Thoracic aorta (tissue), 2 donors: ENCODE measurements at places on chromosomes 1 and 21.

DNA sequence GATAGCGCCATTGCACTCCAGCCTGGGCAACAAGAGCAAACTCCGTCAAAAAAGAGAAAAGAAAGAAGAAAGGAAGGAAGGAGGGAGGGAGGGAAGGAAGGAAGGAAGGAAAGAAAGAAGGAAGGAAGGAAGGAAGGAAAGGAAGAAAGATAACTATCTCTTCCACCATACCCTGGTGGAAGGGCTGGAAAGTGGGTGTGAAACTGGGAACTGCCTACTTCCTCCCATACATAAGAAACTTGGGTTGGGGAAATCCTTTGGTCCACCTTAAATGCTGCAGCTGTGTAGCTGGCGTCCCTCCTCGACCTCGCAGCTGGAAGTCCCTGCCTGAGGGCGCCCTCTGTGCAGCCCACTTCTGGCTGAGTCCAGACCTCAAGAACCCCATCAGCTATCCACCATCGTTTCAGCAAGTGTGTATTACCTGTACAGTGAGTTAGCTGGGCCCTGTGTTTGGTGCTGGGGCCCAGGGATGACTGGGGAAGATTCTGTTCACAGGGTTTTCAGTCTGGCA, 4.6 kb upstream of the FAM167B start:
- DNase-seq, result no peak

GRCh38 chr1:38420666-38421065, 374.1 kb upstream of the POU3F1 start:
- no peak for DNase-seq

DNA sequence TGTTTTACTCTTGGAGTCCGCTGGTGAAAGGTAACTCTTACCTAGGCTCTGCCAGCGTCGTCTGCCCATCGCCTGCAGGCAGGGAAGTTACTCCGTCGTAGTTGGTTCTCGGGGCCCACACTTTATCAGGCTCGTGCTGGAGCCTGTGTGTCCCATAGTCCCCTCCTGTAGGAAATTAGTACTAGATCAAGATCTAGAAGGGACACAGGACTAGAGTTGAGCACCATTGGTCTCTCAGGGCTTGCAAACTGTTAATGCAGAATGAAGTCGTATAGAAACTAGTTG, 940 bp downstream of the SRRM1 start:
- DNase-seq, result no peak

DNA sequence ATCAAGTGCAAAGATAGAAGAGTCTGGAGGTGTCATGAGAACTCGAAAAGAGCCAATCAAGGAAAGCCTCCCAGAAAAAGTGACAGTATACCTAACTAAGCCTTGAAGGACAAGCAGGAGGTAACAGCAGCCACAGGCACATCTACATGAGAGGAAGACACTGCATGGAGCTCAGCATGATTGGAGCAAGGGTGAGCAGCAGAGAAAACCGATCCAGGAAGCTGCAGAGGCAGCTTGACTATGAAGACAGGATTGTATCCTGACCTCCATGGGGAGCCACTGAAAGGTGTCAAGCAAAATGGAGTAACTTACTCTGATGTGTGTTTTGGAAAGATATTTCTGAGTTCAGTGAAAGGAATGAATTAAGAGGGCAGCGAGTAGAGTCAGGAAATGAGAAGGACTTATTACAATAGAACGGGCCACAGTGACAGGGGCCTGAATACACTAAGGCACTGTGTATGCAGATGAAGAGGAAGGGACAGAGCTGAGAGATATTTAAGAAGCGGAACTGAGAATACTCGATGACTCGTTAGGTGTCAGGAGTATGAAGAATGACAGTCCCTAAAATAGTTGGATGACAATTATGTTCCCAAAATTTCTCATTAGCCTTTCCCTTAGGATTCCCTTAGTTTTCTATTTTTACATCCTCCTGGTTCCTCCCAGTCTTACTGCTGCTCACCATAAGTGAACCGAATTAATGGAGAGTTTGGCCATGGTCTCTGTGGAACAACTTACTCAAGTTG, 139.3 kb upstream of the NFIA start:
- no peak for DNase-seq

GRCh38 chr1:178885869-178886268, 15.0 kb upstream of the ANGPTL1 start:
- no peak for DNase-seq

DNA sequence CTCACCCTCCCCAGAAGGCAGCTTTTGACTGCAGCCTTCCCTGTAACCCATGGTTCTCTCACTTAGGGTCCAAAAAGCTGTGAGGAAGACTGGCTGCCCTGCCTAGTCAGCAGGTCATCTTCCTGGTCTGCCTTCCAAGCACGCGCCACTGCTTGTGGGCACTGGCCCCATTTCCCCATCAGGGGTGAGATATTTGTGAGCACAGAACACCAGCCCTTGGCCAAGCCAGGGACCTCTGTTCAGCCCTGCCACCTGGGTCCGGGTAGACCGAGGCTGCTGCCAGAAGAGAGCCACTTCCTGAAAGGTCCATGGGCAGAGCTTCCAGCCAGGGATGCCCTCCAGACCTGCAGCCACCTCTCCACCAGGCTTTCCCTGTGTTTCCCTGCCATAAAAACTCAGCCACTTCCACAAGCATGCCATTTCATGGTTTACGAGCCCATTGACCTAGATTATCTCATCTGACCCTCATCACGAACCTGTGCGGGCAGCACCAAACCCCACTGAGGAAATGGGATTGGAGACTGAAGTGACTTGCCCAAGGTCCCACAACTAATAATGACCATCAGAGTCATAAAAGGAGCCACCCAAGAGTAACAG, 40.5 kb downstream of the GLIS1 start:
- DNase-seq, result no peak

DNA sequence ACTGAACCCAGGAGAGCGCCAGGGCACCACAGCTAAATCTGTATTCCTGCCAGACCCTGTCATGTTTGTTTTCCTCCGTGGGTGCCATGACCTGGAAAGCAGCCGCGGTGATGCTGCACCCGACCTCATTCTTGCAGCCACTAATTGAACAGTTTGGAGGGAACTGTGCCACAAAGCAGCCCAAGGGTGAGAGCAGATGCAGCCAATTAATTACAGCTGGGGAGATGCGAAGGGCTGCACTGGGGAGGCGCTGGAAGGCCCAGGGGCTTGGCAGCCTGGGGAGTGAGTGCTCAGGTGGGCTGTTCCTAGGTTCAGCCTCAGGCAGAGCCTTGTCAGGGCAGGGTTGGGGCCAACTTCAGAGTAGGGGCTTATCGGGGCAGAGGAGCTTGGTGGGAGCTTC, 158.4 kb upstream of the CD34 start:
- DNase-seq, result no peak

DNA sequence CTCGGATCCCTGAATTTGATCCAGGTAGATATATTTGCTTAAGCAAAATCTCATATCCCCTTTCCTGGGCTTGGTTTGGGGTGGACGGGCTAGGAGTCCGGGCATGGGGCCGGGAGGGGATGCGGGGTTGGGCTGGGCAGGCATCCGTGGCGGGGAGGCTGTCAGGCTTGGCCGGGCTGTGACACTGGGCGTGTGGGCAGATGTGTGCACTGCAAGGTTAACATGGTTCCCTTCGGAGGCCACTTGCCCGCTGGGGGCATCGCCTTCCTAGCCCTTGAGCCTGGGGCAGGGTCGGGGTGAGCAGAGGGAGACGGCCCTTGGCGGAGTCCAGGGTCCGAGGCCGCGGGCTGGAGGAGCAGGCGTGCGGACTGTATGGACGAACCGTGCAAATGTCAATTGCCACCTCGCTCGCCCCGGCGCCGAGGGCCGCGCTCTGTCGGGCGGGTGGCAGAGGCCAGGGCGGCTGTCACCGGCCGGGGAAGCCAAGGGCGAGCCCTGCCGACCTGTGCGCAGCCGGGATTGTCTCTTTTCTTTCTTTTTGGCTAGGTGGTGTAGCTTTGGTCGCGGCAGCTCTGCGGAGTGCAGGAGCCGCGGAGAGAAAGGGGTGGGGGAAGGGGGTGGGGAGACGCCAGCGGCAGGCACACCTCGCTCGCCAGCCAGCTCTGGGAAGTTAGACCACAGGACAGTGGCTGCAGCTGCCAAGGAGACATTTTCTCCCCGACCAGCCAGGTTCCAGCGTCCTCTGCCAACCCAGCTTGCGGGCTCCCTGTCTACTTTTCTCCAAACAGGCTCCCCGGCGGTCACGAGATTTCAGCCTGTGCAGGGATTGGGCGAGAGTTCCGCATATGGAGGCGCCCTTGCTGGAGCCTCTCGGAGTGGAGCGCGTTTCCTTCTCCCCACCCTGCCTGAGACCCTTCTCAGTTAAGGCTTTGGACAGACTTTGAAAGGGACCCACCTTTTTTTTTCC, 1.3 kb downstream of the RCOR3 start:
- peak; percentile 41 for DNase-seq
